Tongue (tissue), 3 donors: ENCODE measurements at places on chromosomes 4 and X. TPM values are rescaled to one million over a fixed set of nuclear protein-coding genes. Genes with fewer than 3 reads are reported as not detected.
A peak's percentile ranks its signal among the peaks of the same experiment; 100 is the strongest.

DNA sequence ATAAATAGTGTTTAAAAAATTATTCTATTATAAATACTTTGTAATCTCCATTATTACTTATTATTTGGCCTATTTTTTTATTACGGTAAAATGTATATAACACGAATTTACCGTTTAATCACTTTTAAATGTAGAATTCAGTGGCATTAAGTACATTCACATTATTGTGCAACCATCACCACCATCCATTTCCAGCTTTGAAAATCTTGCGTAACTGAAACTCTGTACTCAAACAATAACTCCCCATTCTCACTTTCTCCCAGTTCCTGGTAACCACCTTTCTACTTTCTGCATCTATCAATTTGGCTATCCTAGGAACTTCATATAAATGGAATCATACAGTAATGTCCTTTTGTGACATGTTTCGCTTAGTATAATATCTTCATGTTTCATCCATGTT, 45.7 kb downstream of the PASD1 start:
- DNase-seq: no peak

DNA sequence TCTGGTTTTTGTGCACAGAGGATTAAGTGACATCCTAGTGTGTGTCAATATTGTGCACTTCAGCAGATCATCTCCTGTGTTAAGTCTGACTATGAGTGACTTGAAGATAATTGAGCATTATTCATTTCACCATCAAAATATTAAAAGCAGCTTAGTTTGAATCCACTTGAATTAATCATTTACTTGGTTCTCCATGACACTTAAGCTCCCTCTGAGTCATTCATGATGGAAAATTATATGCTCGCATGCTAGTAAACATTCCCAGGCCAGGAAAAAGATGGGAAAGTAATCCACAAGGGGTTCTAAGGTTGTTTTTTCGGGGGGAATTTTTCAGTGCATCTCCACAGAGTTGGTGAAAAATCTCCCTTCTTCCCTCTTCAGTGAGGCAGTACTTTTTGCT, 97.2 kb upstream of the EOLA2 start:
- DNase-seq: no peak

DNA sequence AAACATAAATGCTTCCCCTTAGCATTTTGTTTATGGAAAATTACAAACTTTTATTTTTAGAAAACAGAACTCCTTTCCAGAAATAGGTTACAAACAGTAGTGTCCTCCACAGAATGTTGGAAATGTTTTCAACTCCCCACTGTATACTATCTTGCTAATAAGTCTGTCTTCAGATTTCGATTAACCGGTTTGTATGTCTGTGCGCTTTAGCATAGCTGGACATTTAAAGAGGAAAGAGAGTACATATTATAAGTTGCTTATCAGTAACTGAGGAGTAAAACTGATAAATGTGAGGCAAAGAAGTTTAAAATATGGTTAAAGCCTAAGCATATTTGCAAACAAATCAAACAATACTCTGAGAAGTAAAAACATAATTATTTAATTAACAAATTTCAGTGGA, 3.4 kb downstream of the CXCL8 start:
- no peak for DNase-seq

GRCh38 chrX:109797311-109797975, 64.4 kb upstream of the ACSL4 start:
- DNase-seq: no peak

CNOT6L gene
- total RNA-seq: 49.4 TPM

DNA sequence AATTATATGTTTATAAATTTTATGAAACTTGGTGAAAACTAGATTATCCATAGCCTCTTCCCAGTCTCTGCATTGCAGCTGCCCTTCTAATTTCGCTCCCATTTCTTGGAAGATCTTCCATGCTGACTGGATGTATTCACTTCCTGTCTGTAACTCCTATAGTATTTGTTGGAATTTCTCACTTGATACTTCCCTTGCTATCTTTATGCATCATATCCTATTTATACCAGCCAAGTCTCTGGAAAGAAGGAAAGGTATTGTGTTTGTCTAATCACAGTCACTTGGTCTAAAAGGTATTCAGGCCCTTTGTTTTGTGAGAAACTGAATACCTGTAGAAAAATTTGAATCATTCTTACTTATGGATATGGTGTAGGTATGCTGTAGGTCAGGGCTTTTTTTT, 870.9 kb upstream of the FRG1 start:
- DNase-seq: no peak

- peak; percentile 40 for DNase-seq
Measured at GRCh38 chrX:1537031-1537715, at the start of gene P2RY8. Gene P2RY8 (minus strand): TSS chrX:1537185. CDS start chrX:1466558, 70,627 bp downstream.

DNA sequence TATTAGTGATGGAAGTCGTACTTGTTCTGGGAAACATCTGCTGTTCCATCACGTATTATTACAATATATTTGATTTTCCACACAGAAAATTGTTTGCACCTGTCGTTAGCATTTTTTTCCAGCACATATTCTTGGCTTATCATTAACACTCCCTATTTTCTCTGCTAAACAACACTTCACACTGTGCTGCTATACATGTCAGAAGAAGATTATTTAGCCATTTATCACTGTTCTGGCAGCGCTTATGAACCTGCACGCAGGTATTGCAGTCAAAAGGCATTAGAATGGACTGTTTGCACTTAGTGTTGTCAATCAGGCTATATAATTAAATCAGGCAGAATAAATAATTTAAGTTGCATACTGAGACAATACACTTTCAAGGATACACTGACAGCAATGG, 218.6 kb downstream of the CHM start:
- no peak for DNase-seq

GRCh38 chrX:110114260-110114776, 111.4 kb downstream of the TMEM164 start:
- no peak for DNase-seq

DNA sequence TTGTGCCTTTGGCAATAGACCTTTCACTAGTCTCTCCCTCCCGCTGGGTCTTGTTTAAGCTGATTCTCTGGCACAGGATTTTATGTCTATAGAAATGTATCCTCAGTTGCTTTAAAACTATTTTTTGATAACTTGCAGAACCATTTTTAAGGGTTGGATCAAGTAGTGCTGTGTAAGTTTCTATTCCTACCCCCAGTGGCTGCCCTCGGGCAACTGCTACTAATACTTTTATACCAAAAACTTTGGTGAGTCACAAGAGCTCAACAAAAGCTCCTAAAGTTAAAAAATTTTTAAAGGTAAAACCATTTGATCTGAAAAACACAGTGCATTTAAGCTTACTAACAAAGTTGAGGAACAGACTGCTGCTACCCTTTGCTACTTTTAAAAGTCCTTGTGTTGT, 1460.6 kb upstream of the PCDH7 start:
- no peak for DNase-seq

GRCh38 chr4:104815665-104816064, 321.0 kb upstream of the CXXC4 start:
- DNase-seq: no peak

- peak; percentile 13 for DNase-seq
Measured at GRCh38 chrX:32987142-32987541, 224.2 kb downstream of the DMD start.
